Stimulated activated CD4-positive, alpha-beta T cell treated with anti-CD3 and anti-CD28 coated beads, Interleukin-1b, Interleukin-23, amount 100 ng/mL, for 1 hour (primary cell): ENCODE measurements at places on chromosomes 2 and 18.

DNA sequence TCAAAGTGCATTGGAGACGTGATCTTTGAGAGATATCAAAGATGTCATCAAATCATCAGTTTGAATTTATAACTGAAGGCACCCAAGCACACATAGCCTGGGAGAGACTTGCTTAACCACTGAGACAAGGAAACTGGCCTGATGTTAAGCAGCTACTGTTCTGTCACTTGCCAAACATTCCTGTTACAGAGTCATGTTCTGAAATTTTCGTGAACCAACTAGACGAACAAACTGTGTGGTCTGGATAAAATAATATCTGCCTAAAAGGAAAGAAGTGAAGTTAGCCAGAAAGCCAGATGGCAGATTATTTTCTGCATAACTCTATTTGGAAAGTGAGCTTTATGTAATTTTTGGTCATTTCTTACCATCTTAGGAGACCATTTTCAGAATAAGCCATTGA, 51.4 kb downstream of the SPATS2L start:
- no peak for DNase-seq

- no peak for DNase-seq
Measured at GRCh38 chr18:68035774-68036522, 519.4 kb upstream of the DSEL start.

DNA sequence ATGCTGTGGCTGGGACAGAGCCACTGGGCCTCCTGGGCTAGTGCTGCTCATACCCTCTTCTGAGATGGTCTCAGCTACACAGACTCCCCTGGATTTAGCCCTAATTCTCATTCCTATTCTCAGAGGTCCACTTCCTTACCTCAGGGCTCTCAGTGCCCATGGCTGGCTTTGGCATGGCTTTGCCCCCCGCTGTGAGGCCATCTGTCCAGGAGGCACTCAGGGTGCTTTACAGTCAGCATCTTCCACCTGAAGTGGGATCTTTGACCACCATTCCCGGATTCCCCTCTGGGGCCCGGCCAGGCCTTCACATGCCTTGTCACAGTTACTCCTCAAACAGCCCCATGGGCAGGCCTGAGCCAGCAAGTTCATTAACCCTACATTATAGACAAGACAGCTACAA, 161.8 kb downstream of the CELF4 start:
- DNase-seq: no peak

DNA sequence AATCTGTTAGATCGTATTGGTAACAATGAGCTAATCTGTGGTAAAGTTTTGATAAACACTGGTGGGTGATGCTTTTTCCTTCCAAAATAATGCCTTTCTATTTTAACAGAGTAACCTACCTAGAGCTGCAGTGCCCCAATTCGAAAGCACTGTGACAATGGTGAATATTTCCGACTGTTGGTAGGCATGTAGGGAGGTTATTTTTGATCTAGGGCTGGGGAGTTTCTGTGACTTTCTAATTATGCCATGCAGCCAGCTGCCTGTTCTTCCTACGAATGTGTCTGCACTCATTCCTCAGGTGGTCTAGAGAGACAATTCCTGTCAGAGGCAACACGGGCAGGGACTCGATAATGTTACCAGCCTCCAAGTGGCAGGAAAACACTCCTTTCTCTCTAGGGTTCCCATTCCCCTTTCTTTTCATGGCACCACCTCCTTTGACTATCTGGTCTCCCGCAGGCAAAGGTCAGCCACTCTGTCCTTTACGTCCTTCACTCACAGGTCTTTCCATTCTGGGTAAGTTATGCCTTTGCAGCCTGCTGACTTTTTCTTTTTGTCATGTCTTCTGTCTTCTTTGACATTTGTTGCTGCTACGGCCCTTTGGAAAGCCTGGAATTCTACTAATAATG, 167.2 kb upstream of the MGAT5 start:
- DNase-seq: no peak

DNA sequence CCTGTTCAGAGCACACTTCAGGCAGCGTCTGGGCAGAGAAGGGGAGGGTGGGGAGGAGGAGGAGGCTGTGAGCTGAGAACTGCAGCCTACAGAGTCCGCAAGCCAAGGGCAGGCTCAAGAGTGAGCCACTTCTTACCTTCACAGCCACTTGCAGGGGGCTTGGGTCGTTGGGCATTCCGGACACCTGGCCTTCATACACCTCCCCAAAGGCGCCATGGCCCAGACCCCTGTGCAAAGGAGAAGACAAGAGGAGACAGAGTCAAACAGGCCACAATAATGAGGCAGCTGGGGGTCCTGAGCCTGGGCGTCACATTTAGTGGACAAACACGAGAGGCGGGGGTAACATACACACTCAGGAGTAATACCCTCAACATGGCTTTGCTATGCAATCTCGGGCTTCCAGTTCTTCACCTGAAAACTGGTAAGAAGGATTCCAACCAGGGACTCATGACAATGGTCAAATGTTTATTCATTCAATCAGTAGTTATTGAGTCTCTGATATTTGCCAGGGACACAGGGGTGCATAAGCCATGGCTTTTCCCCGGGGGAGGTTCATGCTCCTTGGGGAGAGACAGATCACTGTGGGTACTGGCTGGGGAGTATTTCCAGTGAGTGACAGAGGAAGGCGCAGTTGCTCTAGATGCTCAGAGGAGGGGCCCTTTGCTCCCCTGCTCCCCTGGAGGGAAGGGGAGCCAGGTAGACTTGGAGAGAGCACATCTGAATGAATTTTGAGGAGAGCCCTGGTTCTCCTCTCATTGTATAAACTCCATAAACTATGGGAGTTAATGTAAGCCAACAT, 107.4 kb downstream of the CLIP4 start:
- no peak for DNase-seq
